ENCODE measurements at places on chromosomes 5 and 9.

GRCh38 chr5:113278976-113279375 lies 155.8 kb downstream of the TSSK1B start:
- no peak for DNase-seq

GRCh38 chr5:82549263-82549662 lies 271.1 kb upstream of the RPS23 start:
- no peak for DNase-seq

- DNase-seq = no peak
Measured at GRCh38 chr9:124125651-124125977, 114.0 kb downstream of the LHX2 start.

- no peak for DNase-seq
Measured at GRCh38 chr9:2403701-2404100, 217.9 kb upstream of the VLDLR start.

- DNase-seq = no peak
Measured at GRCh38 chr5:59348189-59348588, 545.3 kb downstream of the PDE4D start.

GRCh38 chr5:124614836-124615385 lies 131.5 kb downstream of the ZNF608 start:
- no peak for DNase-seq

DNA sequence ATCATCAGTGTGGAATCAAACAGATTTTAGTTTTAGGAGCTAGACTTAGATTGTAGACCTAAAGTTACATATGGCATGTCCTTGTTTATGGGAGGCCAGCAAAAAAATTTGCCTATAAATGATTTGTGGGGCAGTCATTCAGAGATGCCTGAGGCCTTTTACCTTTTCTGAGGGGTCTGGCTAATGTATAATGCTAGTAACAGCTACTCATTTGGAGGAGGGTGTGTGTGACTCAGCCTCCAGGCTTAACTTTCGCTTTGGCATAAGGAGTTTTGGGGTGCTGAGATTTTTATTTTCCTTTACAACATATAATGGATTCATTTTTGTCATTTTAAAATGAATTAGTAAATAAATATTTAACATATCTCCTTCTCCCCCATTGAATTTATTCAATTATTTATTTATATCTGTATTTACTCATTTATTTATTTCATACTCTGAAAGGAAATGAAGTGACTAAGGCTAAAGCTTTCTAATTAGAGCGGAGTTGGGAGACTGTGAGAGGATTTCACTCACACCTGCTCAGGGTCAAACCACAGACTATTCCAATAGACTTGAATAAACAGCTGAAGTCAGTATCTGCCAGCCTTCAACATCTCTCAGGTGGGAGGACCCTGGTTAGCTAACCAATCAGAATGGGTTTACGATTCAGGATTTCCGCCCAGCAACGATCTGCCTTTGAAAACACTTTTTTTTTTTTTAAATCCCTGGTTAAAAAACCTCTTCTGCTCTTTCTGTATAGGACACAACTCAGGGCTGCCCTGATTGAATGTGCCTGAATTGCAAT lies 487.5 kb upstream of the SGCD start:
- no peak for DNase-seq

DNA sequence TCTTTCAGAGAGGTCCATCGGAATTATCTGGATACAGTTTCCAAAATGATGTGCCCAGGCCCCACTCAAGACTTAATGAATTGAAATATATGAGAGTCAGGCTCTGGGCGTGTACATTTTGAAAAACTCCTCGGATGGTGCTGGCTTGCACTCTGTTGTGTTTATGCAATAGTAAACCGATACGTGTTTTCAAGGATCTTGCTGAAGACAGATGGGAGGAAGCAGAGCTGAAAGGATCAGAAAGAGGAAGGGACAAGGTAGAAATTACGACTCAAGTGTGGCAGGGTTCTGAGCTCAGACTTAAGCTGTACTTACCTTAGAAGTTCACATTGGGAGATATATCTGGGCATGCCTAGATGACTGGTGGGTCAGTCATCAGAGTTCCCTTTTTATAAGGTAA lies 13.7 kb upstream of the STOM start:
- no peak for DNase-seq

GRCh38 chr9:88653406-88653805 lies 118.4 kb downstream of the NXNL2 start:
- no peak for DNase-seq

GRCh38 chr5:158462349-158463114 lies 603.6 kb upstream of the CLINT1 start:
- DNase-seq = no peak

DNA sequence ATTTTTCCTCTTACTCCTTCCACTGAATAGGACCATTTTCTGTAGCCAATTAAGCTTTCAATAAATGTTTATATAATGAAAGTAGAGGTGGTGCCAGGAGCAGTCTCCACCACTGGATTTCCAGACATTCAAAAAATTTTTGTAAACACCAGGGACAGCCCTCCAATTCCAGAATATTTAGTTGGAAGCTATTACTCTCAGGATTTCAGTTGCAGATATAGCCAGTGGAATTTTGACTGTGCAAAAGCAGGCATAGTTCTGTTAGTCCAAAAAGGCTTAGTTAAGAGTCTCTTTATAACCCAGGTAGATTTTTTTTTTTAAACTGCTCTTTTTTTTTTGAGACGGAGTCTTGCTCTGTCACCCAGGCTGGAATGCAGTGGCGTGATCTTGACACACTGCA lies 138.1 kb upstream of the DMRT1 start:
- no peak for DNase-seq

DNA sequence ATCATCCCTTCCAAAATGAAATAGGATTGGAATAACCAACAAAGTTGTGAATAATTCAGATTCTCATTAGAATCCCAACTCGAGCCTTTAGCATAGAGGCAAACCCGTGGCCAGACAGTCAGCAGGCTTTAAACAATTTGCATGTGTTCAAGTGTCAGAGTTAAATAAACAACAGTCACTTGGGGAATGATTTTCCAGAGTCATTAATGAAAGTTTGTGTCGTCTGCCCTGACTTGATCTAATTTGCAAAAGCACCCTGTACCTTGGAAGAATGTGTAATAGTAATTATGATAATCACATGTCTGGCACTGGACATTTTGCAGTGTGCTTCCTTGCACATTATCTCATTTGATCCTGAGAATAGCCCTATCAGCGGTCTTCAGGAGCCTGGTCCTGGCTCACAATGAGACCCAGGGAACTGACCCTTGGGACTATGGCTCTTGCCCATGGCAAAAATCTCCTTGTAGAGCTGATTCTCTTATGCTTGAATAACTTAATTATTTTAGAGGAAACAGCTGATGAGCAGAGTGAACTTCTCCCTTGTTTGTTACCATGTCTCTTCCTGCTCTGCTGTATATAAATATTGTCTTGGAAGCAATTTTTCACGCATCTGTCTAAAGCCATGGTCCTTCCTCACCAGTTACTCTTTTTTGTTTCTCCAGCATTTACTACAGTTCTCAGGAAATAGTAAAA lies 272.7 kb downstream of the NR3C1 start:
- no peak for DNase-seq

DNA sequence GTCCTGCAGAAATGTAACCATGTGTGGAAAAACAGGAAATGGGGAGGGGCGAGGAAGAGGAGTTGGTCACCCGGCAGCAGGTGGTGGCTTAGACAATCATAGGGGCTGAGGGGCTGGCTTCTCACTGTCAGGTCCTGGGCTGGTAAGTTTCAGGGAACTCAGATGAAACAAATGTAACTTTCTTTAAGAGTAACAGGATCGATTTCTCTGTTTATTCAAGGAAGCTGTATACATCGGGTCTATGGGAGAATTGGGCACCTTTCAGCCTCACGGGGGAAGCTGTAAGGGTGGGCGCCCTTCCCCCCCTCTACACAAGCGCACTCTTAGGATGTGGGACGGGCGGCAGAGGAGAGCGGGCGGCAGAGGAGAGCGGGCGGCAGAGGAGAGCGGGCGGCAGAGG lies 104.3 kb upstream of the SIMC1 start:
- no peak for DNase-seq

- DNase-seq = no peak
Measured at GRCh38 chr5:68316469-68316868, 100.9 kb downstream of the PIK3R1 start.

- DNase-seq = no peak
Measured at GRCh38 chr9:133598978-133599377, 10.2 kb downstream of the FAM163B start.

DNA sequence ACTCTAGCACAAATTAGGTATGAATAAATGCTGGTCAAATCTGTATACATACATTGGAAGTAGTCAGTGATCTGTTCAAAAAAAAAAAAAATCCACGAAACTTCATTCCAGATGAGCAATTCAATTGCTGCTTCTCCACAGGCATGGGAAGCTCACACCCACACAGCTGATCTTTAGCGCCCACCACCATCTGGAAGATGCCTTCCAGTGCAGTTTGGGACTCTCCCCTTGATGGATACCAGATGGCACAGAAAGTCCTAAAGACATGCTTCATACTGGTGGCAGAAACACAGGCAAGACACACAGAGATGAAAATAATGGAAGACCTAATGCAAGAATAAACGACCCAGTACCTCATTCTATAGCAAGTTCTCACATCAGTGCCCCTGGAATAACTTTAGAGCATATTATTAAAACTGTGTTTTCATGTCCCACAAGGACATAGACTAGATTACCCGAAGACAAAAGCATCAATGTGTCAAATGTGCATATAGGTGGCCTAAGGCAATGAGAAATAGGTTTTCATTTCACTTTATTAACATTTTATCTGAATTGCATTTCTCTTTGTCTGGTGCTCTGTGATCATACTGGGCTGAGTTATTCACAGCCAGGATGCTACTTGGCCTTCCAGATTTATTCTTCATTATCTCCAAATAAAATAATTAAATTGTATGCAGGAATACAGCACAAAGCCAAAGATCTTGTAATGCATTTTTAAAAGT lies 135.4 kb upstream of the TAS2R1 start:
- DNase-seq = no peak

GRCh38 chr5:40716000-40716399 lies 36.3 kb downstream of the PTGER4 start:
- DNase-seq = no peak

DNA sequence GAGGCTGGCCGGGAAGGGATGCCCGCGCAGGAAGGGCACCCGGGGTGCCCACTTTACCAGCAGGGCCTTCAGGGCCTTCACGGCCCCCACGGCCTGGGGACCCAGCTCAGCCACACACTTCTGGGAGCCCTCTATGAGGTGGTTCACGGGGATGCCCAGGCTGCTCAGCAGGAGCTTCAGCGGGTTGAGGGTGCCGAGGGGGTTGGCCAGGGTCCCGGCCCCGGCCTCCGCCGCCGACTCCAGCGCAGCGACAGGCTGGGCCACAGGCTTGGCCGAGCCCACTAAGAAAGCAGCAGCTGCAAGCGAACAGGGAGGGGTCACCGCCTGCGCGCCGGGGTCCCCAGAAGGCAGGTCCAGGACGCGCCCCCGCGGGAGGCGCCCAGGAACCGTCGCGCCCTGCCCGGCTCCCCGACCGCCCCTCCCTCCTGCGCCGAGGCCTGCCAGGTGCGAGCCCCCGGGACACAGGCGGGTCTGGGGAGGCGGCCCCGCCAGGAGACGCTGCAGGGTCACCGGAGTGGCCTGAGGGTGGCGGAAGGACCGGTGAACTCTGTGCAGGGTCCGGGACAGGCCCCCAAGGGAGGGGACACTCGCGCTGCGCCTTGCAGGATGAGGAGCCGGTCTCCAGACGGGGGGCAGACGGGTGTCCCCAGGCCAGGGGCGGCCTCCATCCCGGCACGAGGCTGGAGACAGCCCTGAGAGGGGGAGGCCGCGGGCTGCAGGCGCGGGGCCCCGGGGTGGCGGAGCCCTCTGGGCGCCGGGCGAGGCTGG lies 572 bp downstream of the SCGB3A1 start:
- DNase-seq = no peak

- DNase-seq = no peak
Measured at GRCh38 chr5:16926417-16926816, 9.7 kb downstream of the MYO10 start.

GRCh38 chr5:143514616-143515335 lies 111.3 kb upstream of the NR3C1 start:
- DNase-seq = no peak

All from hippocampal formation (tissue), 2 donors.